Activated CD4-positive, alpha-beta T cell treated with anti-CD3 and anti-CD28 coated beads for 1 hour (primary cell): ENCODE measurements at places on chromosomes 13 and 19.

DNA sequence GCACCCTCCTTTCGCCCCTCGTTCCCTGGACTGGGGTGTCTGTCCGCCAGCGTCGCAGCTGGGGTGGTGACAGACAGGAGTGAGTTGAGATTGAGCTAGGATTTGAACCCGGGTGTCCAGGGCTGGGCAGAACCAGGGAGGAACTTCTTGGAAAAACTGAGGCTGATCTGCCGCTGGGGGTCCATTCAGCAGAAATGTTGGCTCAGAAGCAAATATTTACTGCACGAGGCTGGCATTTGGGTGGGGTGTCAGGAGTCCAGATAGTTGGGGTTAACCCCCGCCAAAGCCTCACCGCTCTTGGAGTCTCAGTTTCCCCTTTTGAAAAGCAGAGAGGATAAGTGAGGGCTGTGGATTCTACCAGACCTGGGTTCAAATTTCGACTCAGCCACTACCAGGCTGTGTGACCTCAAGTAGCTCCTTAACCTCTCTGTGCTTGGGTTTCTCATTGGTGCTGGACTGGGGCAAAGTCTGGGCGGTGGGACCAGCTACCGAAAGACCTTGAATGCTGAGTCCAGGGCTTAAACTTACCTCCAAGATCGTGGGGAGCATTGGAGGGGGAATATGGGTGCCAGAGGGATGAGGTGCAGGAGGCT, 20.9 kb downstream of the MAST3 start:
- no peak for DNase-seq

DNA sequence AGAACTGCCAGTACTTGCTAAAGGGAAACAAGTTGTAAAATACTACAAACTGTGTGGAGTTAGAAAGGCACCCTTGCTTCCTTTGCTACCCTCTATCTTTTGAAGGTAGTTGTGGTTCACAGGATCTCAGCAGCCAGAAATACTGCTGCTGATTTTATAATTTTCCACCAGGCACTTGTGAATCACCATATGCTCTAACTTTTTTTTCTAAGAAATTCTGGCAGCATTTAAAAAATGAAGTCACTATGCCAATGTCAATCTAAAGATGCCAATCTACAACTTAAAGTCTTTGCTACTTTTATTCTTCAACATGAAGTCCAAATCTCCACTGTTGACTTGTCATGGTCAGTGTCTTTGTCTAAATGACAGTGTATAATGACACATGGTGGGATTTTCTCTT, 327.7 kb downstream of the ITGBL1 start:
- no peak for DNase-seq

DNA sequence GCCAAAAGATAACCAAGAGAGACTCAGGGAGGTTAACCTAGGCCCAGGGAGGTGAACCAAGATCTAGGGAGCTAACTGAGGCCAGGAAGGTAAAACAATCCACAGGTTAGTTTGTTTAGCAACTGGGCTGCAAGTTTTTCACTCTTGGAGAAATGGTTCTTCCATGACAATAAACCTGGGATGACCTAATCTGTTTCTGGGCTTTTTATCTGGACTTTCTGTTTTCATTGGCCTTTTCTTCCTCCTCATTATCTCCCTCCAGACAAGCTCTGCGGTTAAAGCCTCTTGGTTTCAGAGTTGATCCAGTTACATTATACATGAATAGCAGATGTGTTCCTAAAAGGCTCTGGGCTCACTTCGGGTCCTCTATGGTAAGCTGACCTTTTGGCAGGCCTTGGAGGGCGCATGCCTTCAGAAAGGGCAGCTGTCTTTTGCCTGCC, 44.2 kb downstream of the PCDH8 start:
- no peak for DNase-seq

GRCh38 chr19:41868120-41868988, 8.3 kb downstream of the RPS19 start:
- no peak for DNase-seq
